T-helper 1 cell (primary cell): ENCODE measurements at places on chromosomes 12 and 14.

- DNase-seq = no peak
These were observed 14.7 kb downstream of the FOXN4 start for GRCh38 chr12:109294286-109294796.

DNA sequence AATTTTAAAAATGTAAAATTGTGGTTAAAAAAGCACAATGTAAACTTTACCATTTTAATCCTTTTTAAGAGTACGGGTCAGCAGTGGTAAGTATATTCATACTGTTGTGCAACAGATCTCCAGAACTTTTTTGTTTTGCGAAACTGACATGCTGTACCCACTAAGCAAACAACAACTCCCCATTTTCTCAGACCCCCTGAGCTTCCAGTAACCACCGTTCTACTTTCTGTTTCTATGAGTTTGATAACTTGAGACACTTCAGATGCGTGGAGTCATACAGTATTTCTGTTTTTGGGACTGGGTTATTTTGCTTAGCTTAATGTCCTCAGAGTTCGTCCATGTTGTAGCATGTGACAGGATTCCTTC, 38.0 kb downstream of the CHST11 start:
- no peak for DNase-seq

GRCh38 chr12:57985685-57986084, 44.3 kb downstream of the ATP23 start:
- no peak for DNase-seq

DNA sequence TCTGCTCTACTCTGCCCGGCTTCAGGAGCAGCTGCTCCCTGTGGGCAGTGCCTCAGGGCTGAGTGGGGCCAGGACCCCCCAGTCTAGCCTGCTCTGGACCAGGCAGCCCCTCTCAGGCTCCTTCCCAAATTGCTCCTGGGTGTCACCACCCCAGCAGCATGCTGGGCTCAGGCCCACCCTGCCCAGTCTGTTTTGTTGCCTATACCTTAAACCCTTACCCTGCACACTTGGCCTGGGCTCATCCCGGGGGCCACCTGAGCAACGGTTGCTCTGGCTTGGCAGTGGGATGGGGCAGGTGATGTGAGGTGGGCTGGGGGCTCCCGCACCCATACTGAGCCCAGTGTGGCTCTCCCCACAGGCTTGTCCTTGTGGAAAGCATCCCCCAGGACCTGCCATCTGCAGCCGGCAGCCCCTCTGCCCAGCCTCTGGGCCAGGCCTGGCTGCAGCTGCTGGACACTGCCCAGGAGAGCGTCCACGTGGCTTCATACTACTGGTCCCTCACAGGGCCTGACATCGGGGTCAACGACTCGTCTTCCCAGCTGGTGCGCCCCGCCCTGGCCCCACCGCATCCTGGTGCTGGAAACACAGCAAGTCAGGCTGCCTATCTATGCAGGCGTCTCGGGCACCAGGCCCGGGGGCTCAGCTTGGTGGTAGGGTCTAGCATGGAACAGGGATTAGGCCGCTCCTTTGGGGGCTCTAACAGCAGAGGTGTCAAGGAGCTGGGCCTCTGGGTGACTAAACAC, 3.9 kb downstream of the PLD4 start:
- DNase-seq = no peak

- DNase-seq = no peak
These were observed 44.4 kb downstream of the AEBP2 start for GRCh38 chr12:19483727-19484126.
